ENCODE measurements at places on chromosomes 13 and 19.
A peak's percentile ranks its signal among the peaks of the same experiment; 100 is the strongest.

DNA sequence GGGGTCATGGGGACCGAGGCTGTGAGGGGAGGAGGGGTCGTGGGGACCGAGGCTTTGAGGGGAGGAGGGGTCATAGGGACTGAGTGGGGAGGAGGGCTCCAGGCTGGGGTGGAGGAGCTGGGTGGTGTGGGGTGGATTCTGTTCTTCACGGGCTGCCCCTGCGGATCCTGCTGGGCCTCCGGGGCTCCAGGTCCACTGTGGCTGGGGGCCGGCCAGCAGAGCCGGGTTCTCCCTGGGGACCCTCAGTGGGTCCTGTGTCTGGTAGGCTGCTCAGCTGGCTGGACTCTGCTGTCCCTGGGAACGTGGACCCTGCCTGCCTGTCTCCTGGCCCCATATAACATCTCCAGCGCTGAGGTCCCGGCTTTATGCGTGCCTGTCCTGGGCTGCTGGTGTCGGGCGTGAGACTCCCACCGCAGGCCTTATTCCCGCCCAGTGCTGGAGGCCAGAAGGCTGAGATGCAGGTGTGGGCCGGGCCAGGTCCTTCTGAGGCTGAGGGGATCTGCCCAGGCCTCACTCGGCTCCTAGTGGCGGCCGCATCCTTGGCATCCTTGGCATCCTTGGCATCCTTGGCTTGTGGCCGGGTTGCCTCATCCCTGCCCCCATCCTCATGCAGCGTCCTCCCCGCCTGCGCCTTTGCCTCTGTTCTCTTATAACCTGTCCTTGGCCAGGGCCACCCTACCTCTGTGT, 19.8 kb upstream of the GNA15 start:
- DNase-seq, result no peak

DNA sequence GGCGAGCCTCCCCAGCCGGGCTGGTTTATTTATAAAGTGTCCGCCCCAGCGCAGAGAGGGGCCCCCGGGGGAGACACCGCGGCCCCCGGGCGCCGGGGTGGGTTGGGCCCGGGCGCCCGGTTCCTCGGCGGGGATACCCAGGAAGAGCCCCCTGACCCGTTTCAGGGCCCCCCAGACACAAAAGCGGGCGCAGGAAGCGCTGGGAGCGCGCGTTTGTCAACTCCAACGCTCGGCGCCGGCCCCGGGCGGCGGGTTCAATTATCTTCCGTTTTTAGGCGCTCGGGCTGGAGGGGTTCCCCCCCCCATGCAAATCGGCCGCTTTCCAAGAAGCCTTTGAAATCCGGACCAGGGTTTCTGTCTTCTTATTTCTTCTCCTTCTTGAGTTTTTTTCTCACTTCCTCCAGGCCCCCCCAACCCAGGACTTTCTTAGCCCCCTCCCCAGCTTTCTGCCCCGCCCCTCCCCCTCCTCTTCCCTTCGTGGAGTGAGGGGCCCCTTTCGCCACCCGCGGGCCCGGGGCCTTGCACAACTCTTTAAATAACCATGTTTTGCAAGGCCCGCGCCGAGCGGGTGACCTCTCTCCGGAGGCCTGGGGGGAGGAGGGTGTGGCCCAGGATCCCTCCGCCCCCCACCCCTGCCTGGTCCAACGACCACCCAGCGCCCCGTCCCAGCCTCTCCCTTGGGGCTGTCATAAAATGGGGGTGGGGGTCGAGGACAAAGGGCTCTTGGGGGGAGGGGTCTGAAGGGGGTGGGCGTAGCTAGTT, 935 bp downstream of the ARID3A start:
- no peak for DNase-seq

DNA sequence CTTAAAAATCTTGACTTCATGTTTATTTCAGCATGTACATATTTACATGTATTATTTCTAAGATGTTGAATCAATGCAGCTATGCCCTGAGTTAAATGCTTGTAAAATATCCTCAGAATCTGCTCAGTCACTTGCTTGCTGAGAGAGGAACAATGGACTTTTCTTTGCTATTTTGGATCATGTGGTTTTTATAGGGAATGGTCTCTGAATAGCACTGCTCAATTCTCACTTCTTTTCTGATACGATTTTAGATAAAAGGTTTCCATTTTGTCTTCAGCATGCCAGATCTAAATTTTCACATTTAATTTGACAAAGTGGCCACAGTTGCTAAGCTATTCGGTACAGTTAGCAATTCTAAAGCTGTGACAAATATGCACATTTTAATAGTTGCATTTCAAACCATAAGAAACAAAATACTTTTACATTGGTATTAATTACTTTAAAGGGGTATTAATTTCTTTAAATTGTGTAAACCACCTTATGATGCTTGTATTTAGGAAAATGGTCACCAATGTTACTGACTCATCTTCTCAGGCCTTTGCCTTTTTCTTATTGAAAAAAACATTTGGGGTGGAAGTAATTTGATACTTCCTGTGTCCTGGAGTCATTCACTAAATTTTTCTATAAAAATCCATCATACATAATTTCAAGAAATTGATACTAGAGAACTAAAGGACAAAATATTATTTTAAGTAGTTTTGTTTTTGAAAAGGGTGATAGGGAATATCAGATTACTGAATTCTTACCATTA, 113.5 kb downstream of the MYO16 start:
- DNase-seq, result no peak

- no peak for DNase-seq
Measured at GRCh38 chr19:13864667-13865570, 12.0 kb upstream of the NANOS3 start.

DNA sequence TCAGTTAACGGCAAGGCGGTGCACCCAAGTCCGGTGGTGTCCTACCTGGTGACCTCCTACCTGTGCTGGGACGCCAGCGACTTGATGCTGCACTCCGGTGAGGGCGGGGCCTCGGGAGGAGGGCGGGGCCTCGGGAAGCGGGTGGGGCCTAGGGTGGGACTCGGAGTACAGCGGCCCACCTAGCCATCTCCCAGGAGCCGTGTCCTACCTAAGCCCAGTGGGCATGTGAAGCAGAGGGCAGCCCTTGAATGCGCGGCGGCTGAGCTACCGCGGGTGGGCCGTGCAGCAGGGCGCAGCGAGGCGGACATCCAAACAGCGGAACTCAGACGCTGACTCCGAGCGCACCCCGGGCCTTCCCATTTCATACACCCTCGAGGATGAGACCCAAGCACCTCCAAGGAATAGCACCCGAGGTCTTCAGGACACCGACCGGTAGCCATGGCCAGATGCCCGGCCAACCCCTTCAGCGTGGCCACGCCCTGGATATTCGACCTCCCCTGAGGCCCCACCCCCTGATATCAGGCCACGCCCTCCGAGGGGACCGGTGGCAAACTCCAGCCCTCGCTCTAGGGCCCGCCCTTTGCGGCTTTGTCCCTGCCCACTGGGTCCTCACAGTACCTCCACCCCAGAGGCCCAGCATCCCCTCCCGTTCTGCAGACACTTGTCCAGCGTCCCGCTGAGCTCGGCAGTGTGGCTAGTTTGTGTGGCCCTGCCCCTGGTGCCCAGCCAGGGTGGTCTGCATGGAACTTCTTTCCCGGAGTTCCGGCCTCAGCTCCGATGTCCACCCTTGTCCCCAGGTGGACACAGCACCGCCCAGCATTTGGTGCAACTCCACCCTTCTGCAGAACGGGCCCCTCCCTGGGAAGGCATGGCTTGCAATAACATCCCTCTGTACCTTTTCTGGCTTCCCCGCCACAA, 5.4 kb downstream of the KLK1 start:
- no peak for DNase-seq

- DNase-seq, result no peak
Measured at GRCh38 chr13:66665991-66666390, 564.1 kb downstream of the PCDH9 start.

GRCh38 chr13:75685239-75685697, 49.1 kb downstream of the LMO7 start:
- peak; percentile 59 for DNase-seq

DNA sequence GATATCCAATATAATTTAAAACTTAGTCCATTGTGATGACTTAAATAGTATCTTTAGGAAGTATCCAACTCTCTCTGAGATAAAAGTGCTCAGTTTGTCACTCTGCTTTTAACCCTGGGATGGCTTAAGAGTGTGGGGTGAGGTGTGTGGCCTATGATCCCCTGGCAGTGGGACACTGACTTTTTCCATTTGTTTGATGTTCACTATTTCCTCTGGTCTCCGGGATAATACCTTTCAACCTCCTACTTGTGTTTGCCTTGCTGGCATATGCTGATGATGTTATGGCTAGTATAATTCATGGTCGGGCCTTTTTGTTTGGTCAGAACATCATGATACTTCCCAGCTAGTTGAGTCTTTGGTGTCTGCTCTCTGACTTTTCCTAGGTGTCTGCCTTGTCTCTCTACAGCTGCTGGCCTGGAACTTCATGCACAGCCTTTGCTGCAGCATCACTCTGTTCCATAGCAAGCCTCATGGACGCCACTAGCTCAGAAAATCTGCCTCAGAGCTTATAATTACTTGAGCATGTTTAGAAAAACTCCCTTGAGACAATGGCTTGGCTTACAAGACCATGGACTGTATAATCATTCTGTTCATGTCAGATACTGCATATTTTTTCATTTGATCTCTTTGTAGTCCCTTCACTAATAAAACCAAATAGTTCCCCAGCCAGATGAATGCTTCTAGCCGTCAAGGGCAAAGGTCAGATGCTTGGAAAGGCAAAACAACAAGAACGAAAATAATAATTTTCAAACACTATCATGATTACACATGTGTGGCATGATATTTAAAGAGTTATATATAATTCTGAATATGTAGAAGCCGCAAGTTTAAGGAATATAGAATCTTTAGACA, 75.2 kb downstream of the WDFY2 start:
- DNase-seq, result no peak

GRCh38 chr19:13717194-13717643, 47.1 kb upstream of the MRI1 start:
- DNase-seq, result no peak

DNA sequence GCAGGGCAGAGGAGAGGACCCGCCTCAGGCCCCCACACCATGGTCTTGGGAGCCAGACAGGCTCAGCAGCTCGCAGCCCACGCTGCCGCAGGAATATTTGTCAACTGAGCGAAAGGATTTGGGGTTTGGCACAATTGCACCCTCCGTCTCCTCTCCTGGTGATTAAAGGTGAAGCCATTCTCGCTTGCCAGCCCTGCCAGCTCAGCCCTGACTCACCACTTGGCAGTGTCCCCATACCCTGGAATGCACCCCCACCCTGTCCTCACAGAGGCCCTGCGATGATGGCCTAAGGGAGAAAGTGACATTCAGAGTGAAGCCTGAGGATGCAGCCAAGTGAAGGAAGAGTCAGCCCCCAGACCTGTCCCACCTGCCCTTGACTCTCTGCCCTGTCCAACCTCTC, 18.8 kb downstream of the CYTH2 start:
- DNase-seq, result no peak

DNA sequence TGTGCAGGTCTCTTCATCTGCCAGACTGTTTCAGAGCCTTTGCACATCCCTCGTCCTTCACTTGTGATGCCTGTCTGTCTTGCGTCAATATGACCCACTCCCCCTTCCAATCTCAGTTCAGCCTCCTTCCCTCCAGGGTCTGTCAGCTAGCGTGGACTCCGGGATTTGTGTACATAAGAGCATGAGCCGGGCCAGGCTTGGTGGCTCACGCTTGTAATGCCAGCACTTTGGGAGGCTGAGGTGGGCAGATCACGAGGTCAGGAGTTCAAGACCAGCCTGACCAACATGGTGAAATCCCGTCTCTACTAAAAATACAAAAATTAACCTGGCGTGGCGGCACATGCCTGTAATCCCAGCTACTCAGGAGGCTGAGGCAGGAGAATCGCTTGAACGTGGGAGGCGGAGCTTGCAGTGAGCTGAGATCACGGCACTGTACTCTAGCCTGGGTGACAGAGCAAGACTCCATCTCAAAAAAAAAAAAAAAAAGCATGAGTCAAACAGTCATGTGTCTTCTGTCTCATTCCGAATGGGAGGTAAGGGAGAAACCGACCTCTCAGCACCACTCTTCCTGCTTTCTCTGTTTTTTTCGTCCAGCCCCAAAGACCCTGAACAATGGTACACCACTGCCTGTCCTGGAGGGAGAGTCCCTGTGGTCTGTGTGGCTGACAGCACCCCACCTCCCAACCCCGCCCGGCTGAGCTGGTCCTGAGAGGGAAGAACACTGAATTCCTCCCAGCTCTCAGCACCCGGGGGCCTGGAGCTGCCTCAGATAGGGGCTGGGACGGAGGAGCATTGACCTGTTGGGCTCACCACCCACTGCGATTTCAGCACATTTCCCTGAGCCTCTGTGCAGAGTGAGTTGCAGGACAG, 2.4 kb upstream of the SIGLEC9 start:
- no peak for DNase-seq

GRCh38 chr13:31885994-31886393, 145.6 kb upstream of the FRY start:
- DNase-seq, result no peak

GRCh38 chr19:11204943-11205349, 7.6 kb upstream of the KANK2 start:
- no peak for DNase-seq

GRCh38 chr19:18218600-18218999, 7.6 kb downstream of the PDE4C start:
- DNase-seq, result no peak

GRCh38 chr19:38661996-38662395, 14.5 kb downstream of the ACTN4 start:
- DNase-seq, result no peak

DNA sequence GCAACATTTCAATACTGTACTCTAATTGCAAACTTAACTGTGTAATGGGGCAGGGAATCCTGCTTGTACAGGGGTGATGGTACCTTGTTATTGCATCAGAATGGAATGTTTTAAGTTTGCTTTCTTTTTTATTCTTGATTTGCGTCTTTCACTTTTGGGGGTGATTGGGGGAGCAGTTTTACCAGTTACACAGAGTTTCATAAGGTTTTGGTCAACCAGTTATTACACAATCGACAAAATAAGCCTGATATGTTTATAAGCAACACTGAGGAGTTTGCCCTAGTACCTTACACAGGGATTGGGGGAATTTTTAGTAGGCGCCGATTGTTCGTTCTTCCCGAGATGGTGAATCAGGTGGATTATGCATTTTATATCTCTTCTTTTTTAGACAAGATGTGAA, 2.7 kb downstream of the KLF5 start:
- no peak for DNase-seq

DNA sequence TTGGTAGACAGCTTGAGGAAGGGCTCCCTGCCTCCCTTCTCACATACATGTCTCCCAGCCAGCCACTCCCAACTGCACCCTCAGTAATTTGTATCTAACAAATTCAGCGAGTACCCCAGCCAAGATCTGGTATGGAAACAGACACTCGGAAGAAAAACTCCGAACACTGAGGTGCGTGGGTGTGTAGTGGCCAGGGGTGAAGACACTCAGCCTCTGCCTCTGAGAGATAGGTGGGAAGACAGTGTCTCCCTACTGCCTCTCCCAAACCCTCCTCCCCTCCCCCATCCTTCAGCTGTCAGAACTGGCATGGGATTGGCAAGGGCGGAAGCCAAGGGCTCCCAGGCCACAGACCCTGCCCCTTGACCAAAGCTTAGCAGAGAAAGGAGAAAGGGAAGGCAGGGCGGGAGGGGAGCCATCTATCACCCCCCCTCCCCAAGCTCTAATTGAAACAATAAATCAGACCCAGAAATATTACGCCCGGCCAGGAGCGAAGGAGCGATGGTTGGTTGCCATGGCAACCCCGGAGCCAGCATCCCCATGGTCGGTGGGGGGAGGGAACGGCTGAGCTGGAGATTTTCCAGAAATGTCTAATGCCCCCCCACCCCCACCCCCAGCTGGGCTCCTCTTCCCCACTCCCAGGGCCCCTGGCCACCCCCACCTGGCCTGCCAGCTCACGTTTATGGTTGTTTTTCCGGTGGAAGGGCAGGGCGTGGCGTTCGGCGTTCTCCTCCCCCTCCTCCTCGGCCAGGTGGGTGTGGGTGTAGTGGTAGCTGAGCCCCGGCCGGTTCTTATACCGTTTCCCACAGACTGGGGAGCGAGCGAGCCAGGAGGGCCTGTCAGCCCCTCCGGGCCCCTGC, 7.0 kb downstream of the DPF1 start:
- DNase-seq, result no peak
